AG08396 (cell line): ENCODE measurements at places on chromosomes 3 and 15.

GRCh38 chr15:93035092-93035915 lies 53.7 kb downstream of the RGMA start:
- DNase-seq = no peak

- DNase-seq = no peak
Observed at GRCh38 chr3:13568515-13569028, 19.6 kb downstream of the FBLN2 start.

GRCh38 chr3:108021533-108021932 lies 69.3 kb downstream of the CD47 start:
- no peak for DNase-seq

GRCh38 chr3:38327335-38328009 lies 19.1 kb upstream of the XYLB start:
- DNase-seq = no peak

DNA sequence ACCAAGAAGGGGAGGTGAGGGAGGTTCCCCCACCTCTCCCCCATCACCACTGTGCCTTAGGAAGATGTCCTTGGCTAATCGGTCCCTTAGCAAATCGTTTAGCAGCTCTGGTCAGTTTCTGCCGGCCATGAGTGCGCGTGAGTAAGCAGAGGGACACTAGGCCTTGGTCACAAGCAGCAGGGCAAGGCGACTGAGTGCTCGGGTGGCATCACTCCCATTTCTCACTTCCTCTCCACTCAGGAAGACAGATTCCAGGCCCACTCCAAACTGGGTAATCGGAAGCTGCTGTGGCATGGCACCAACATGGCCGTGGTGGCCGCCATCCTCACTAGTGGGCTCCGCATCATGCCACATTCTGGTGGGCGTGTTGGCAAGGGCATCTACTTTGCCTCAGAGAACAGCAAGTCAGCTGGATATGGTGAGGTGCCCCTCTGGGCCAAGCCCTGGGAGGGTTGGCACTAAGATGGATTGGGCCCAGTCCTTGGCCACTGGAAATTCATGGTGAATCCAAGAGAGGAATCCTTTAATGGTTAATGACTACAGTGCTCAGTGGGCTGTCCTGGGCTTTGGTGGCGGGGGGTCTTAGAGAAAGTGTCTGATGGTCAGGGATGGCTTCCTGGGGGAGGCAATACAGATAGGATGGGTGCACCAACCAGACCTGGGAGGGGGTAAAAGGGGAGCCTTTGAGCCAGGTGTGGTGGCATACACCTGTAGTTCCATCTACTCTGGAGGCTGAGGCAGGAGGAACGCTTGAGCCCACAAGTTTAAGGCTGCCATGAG lies 4.0 kb downstream of the PARP3 start:
- no peak for DNase-seq

GRCh38 chr3:106582151-106582550 lies 713.3 kb upstream of the CBLB start:
- no peak for DNase-seq
